Stimulated activated CD8-positive, alpha-beta memory T cell treated with anti-CD3 and anti-CD28 coated beads, Interleukin-4, amount 100 ng/mL, for 24 hours (primary cell): ENCODE measurements at places on chromosomes 6 and 20.

DNA sequence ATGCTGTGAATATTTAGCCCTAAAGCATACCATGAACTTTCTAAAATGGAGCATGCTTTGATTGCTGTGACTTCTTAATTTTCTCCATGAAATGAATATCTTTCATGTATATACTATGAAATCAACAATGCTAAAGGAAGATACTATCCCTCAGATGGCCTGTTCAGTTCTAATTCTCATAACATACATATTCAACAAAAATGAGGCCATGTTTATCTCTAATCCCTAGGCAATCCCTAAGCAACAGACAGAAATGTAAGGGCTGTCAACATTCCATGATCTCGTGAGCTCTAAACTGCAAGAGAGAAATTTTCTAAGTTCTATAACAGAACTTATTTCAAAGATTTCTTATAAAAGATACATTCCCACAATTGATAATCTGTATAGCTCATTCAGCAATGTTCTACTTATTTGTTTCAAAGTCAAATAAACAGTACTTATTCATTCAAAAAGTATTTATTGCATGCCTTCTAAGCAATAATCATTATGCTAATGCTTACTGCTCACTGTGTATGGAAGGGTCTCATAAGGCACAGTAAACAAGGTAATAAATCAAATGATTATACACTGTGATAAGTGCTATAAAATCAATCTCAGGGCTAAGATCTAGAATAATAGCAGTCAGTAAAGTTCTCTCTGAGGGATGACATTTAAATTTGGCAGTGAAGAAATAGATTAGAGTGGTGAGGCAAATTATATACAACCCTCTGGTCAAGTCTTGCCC, 492.9 kb downstream of the PHF3 start:
- no peak for DNase-seq

- peak; percentile 64 for DNase-seq
Measured at GRCh38 chr6:24720131-24720603, 1.2 kb upstream of the C6orf62 start.

GRCh38 chr6:35492258-35492973, 4.5 kb downstream of the TEAD3 start:
- no peak for DNase-seq

- no peak for DNase-seq
Measured at GRCh38 chr6:125871365-125871764, 80.6 kb downstream of the NCOA7 start.

GRCh38 chr6:73285674-73286283, 22.8 kb upstream of the KHDC1 start:
- DNase-seq: no peak

DNA sequence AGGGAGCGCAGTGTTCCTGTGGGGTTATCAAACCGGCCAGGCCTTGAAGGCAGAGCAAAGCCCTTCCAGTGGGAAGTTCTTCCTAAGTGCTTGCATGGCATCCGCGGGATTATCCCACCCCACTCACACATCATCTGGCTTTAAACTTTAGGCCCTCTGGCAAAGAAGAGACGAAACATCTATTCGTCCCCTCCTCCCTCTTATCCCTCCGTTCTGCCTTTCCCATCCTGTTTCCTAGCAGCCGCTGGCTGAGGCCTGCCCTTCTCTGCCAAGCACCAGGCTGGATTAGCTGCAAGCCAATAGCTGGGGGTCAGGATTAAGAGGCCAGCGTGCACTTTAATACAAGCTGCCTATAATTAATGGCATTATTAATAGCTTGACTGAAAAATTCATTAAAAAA, 621.0 kb downstream of the PKHD1 start:
- DNase-seq: no peak

GRCh38 chr6:89793586-89793985, 26.0 kb downstream of the MDN1 start:
- DNase-seq: no peak

- DNase-seq: no peak
Measured at GRCh38 chr6:11604836-11605506, 67.4 kb downstream of the TMEM170B start.

DNA sequence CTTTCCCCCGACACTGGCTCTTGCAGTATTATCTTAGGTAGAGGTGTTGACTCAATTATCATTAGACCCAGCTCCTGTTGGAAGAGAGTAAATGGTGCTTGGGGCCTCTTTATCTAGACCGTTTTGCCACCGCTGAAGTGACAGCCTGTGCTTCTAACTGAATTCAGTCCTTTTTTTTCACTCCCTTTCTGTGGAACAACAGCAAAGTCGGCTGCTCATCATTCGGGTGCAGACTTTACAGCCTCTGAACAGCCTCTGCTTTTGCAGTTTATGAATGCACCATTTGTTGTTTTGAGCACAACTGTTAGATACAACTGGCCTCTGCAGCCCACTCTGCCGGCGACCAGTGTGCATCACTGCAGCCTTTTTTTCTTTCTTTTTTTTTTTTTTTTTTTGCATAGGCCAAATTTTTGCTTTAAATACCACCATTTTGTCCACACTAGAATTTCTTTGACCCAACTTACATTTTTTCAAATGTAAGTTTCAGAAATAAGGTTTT, 35.8 kb downstream of the RREB1 start:
- no peak for DNase-seq

- no peak for DNase-seq
Measured at GRCh38 chr6:56677559-56677958, 34.9 kb upstream of the DST start.

GRCh38 chr6:152399399-152399798, 237.8 kb downstream of the SYNE1 start:
- no peak for DNase-seq

- DNase-seq: no peak
Measured at GRCh38 chr20:48455651-48456365, 372.0 kb downstream of the PREX1 start.

DNA sequence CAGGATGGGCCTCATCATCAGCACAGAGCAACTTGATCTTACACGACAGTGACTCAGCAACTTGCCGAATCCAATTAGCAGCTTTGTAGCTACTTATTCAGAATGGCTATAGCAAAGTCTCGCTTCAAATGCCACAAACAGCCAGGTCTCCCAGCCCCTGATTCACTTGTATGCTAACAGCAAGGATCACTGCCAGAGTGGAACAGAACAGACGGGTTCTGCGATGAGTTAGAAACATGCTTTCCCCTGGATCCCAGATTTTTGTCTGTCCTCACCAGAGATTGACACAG, 254.4 kb downstream of the NRN1 start:
- no peak for DNase-seq

- DNase-seq: no peak
Measured at GRCh38 chr20:21326700-21327099, 23.6 kb downstream of the XRN2 start.

GRCh38 chr6:84892671-84893070, 128.3 kb upstream of the TBX18 start:
- no peak for DNase-seq

DNA sequence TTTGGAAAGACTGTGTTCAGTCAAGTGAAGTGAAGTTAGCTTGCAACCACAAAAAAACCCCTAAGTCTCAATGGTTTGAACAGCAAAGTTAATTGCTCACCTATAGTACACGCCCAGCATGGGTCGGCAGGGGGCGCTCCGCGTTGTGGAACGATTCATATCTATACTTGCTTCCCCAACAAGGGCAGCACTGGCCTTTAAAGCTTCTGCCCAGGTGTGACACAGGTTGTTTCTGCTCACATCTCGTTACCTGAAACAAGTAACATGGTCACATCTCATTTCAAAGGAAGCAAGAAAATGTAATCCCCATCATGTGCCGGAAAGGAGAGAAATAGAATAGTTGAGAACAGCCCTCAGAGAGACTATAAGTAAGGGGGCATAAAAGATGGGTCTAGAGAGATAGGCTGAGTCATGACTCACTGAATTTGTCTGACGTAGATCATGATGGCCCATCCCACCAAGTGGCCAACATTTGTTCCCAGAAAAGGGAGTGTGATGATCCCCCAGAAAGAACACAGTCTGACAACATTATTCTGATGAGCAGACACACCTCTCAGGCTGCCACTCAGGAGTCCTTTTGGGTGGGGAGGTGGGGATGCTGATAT, 29.0 kb downstream of the HNF4A start:
- peak; percentile 79 for DNase-seq

DNA sequence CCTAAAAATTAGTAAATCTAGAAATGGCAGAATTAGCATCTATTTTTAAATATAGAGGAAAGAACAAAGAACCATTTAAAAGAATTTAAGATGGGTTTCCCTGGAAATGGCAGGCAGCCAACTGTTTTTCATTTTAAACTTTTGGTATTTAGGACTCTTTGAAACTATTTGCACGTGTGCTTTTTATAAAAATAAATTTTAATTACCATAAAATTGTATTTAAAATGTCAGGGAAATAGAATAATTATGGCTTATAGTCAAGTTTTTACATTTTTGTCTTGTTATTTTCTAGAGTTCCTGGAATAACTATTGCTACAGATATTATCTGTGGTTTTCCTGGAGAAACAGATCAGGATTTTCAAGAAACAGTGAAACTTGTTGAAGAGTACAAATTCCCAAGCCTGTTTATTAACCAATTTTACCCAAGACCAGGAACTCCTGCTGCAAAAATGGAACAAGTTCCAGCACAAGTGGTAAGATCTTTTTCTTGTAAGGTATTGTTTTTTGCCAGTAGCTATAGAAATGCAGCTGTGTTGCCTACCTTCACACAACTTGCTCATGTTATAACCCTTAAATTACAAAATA, 528.7 kb upstream of the SOX4 start:
- DNase-seq: no peak

DNA sequence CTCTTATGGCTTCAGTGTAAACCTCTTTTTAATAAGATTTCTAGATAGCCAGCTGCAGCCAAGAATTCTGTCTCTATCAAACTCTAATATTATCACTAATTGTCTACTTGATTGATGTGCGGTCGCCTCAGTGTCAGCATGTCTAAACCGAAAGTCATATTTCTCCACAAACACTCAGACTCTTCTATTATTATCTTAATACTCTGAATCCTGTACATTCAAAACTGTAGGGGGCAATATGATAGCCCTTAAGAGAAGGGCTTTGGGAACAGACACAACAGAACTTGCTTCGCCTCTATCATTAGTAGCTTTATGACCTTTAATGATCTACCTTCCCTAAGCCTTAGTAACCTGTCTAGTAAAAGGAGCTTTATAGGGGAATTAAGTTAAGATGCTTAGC, 379.7 kb upstream of the PTCHD4 start:
- DNase-seq: no peak

DNA sequence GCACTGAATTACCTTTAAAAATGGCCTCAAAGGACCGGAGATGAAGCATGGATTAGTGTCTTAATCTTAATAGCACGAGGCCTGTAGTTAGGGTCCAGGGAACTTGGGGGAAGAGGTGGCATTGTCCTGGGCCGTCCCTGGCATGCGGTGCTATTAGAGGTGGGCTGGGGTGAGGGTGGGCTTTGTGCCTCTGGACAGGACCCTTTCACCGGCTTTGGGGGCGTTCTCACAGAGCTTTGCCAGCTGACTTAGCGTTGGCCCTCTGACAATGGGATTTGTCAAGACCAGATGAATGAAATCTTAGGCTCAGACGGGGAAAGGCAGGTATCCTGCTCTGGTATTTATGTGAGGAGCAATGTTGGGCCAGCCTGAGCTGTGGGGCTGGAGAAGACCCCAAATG, 59.6 kb downstream of the ERMARD start:
- no peak for DNase-seq

DNA sequence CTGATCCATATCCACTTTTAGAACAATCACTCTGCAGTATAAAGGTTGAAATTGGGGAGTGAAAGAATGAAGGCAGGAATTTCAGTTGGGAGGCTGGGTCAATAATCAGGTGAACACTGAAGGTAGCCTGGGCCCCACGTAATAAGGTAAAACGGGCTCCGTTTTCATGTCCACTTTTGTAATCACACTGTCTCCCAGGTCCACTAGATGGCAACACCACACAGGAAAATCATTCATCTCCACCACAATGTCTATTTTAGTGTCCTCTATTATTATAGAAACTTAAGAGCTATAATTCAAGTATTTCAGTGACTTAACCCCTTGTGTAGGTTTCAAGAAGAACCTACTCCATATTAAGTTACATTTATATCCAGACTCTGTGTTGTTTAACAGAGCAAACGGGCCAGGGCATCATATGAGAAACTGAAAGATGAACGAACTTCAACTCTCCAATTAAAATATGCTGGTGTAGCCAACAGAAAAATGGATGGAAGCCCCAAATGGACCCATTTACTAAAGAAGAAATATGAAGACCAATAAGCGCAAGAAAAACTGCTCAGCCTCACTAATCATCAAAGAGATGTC, 45.9 kb upstream of the MC3R start:
- no peak for DNase-seq

GRCh38 chr6:108763931-108764579, 84.2 kb upstream of the ARMC2 start:
- no peak for DNase-seq

- no peak for DNase-seq
Measured at GRCh38 chr6:91273729-91274128, 686.9 kb upstream of the MAP3K7 start.

DNA sequence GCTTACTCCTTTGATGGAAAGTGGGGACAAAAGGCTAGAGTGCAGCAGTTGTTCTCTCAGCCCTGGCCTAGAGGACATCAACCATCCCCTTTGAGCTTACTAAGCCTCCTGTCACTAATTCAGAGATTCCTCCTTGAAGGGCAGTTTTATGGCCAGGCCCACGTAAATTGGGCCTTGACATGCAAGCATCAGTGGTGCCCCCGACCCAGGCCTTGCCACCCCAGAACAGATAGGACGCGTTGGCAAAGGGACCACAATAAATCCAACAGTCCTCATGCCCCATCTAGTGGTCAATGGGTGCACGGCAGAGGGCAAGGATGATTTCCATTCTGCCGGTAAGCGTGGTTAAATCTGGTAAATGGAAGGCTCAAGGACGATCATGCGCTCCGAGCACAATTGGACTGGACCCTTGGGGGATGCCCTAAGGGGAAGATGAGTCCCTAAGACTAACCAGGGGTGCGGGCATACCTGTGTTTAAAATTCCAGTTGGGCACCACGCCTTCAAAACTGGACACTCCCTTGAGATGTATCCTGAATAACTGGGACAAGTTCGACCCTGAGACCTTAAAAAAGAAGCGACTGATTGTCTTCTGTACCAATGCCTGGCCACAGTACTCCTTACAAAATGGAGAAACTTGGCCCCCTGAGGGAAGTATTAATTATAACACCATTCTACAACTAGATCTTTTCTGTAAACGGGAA, 32.6 kb downstream of the CEP85L start:
- peak; percentile 50 for DNase-seq

DNA sequence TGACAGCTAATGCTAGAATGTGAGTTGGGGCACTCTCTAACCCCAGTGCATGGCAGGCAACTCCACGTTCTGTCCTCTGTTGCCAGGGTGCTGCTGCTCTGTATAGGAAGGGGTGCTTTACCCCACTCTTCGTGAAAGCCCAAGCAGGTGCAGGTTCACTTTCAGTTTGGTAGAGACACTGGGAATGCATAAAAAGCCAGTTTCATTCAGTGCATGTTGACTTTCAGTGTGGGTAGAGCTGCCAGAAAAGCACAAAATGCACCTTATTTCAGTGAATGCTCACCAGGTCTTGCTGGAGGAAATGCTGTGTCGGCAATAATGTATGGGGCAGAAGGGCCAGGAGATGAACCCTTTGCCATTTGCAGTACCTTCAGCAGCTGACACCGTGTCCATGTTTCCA, 62.1 kb upstream of the ADGRB3 start:
- DNase-seq: no peak
